A549 treated with ZK216348 at 1 μM for 4 hours (cell line): ENCODE measurements at places on chromosomes 3 and 15. TPM values are rescaled to one million over a fixed set of nuclear protein-coding genes. Genes with fewer than 3 reads are reported as not detected.

Gene GNAT1
- total RNA-seq: 0.07 TPM in 1 of 5 replicates, not detected in the others

Gene FAM131A
- total RNA-seq: 6.8 to 11.7 TPM (median 9.9 TPM) in 5 replicates

Gene C3orf70
- total RNA-seq: 0.02 to 0.04 TPM in 2 of 5 replicates, not detected in the others

Gene TRANK1
- total RNA-seq: 1.00 to 1.8 TPM (median 1.5 TPM) in 5 replicates

Gene CFAP100
- not detected in 5 replicates for total RNA-seq

Gene VPS18
- total RNA-seq: 14.9 to 26.0 TPM (median 23.0 TPM) in 5 replicates

Gene TMEM212
- not detected in 5 replicates for total RNA-seq

Gene HGD
- total RNA-seq: 15.7 to 20.7 TPM (median 20.0 TPM) in 5 replicates

Gene FOXB1
- total RNA-seq: not detected in 5 replicates

Gene CADPS
- not detected in 5 replicates for total RNA-seq

Gene CA12
- total RNA-seq: 141 to 185 TPM (median 171 TPM) in 5 replicates

Gene RTP4
- total RNA-seq: not detected in 5 replicates

Gene GABRG3
- 0.36 to 1.4 TPM (median 0.42 TPM) in 5 replicates for total RNA-seq
